ENCODE measurements at places on chromosomes 7 and 10. TPM values are rescaled to one million over a fixed set of nuclear protein-coding genes. Genes with fewer than 3 reads are reported as not detected.

Gene ITPRID1
- total RNA-seq, result not detected

Gene MKI67
- total RNA-seq, result 6.2 TPM

DNA sequence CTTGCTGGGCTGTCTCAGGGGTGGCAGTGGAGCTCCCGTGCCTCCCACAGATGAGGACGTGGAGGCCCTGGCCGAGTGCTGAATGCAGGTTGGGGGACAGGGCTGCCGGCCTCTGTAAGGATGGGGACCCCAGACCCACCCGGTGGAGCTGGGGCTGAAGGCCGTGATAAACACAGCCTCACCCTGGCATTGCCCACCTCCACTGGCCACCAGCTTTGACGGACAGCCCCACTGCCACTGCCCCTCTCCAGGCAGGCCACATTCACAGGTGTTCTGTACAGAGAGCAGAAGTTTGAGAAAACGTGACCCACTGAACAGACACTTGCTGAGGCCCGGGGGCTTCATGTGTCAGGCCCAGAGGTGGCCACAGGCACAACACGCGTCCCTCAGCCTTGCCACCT lies 126.2 kb downstream of the LHPP start:
- no peak overlapping the region for H3K27ac ChIP-seq
- H3K4me1 ChIP-seq, result peaks cover 17% of the 10 kb centered on the region
- no peaks in the 10 kb centered on the region for H3K36me3 ChIP-seq
- H3K4me3 ChIP-seq, result no peak overlapping the region
- peak; percentile 72 for DNase-seq

DNA sequence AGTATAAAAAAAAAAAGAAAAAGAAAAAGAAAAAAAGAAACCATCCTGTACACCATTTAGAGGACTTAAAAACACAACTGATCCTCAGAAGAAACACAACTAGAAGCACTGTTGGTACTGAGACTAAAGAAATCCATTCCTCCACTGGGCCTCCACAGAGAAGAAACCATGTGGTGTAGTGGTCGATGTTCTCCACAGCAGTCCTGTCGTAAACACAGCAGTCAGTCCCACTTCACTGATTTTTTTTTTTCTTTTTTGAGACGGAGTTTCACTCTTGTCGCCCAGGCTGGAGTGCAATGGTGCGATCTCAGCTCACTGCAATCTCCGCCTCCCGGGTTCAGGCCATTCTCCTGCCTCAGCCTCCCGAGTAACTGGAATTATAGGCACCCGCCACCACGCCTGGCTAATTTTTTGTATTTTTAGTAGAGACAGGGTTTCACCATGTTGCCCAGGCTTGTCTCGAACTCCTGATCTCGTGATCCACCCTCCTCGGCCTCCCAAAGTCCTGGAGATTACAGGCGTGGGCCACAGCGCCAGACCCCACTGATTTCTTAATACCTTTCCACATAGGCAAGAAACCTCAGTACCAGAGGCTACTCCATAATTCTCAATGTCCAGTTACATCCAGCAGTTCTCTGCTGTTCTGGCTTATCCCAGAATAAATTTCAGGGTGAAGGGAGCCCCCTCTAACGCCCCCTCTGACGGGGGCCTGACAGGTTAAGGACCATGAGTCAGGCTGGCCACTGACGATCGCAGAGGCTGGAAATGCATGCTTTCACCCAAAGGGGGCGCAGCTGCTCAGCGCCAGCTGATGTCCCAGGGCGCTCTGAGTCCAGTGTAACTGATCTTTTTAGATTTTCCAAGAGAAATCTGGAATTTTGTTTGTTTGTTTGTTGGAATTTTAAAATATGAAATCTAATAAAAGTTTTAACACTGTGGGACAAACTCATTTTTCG lies 24.8 kb upstream of the FFAR4 start:
- H3K4me3 ChIP-seq, result no peak overlapping the region
- no peak for DNase-seq
- H3K4me1 ChIP-seq, result no peaks in the 10 kb centered on the region
- no peaks in the 10 kb centered on the region for H3K36me3 ChIP-seq
- H3K27me3 ChIP-seq, result no peaks in the 10 kb centered on the region

- DNase-seq, result no peak
- H3K4me3 ChIP-seq, result peak overlapping the region; percentile 80
- no peaks in the 10 kb centered on the region for H3K36me3 ChIP-seq
- H3K27me3 ChIP-seq, result no peaks in the 10 kb centered on the region
Measured at GRCh38 chr10:35644050-35644950, 2.2 kb upstream of the FZD8 start.

Gene RSU1
- total RNA-seq, result 81.7 TPM

- H3K27me3 ChIP-seq, result peaks cover 37% of the 10 kb centered on the region
- no peak overlapping the region for H3K27ac ChIP-seq
- DNase-seq, result no peak
- H3K4me3 ChIP-seq, result no peak overlapping the region
- H3K4me1 ChIP-seq, result no peaks in the 10 kb centered on the region
Measured at GRCh38 chr10:86611386-86611785, 43.0 kb upstream of the OPN4 start.

- DNase-seq, result peak; percentile 44
- H3K4me1 ChIP-seq, result no peaks in the 10 kb centered on the region
- H3K27me3 ChIP-seq, result no peaks in the 10 kb centered on the region
- H3K27ac ChIP-seq, result no peak overlapping the region
Measured at GRCh38 chr10:67107670-67108069, 181.8 kb downstream of the LRRTM3 start.

- no peaks in the 10 kb centered on the region for H3K27me3 ChIP-seq
- H3K4me3 ChIP-seq, result peak overlapping the region; percentile 87
- H3K27ac ChIP-seq, result peak overlapping the region; percentile 78
- DNase-seq, result no peak
- peaks cover 12% of the 10 kb centered on the region for H3K4me1 ChIP-seq
- H3K36me3 ChIP-seq, result no peaks in the 10 kb centered on the region
Measured at GRCh38 chr10:94546049-94546900, 687 bp downstream of the HELLS start.

DNA sequence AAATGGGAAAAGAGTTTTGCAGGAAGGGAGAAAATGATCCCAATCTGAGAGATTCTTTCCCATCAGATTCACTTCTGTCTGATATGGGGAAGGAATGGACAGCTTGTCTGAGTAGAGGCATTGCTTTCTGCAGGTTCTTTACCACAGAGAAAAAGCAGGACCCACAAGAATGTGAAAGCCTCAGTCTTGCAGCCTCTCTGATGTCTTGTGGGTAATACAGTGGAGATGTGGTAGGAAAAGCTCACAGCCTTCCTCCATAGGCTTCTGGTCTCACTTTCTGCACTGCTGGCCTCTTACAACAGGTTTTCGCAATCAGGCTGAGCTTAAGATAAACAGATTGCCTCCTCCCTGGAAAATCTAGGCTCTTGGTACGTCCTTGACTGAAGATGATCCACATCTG lies 551 bp downstream of the IFIT1 start:
- H3K36me3 ChIP-seq, result no peaks in the 10 kb centered on the region
- no peak for DNase-seq
- peak overlapping the region; percentile 93 for H3K27ac ChIP-seq
- peaks cover 56% of the 10 kb centered on the region for H3K4me1 ChIP-seq
- H3K4me3 ChIP-seq, result peak overlapping the region; percentile 53

DNA sequence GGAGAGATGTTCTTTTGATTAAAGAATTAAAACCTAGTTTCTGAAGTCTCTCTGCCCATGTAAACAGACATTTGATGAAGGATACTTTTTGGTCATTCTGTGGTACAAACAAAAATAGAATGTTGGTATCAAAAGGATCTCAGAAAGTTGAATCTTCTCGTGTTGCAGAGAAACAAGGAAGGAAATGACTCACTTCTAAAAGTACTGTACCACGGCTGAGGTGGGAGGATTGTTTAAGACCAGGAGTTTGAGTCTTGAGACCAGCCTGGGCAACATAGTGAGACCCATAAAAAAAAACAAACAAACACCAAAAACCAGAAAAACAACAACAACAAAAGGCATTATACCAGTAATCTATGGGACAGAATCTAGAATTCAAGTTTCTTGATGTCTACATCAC lies 69.7 kb downstream of the PRSS58 start:
- H3K27ac ChIP-seq, result no peak overlapping the region
- H3K4me1 ChIP-seq, result no peaks in the 10 kb centered on the region
- no peaks in the 10 kb centered on the region for H3K36me3 ChIP-seq
- no peak overlapping the region for H3K4me3 ChIP-seq
- H3K27me3 ChIP-seq, result no peaks in the 10 kb centered on the region
- no peak for DNase-seq

Gene PLXDC2
- 23.7 TPM for total RNA-seq

- H3K27me3 ChIP-seq, result no peaks in the 10 kb centered on the region
- H3K4me1 ChIP-seq, result peaks cover 9% of the 10 kb centered on the region
- no peak overlapping the region for H3K27ac ChIP-seq
- H3K36me3 ChIP-seq, result no peaks in the 10 kb centered on the region
Measured at GRCh38 chr10:119769886-119770285, 44.0 kb downstream of the INPP5F start.

Gene CRYGN
- not detected for total RNA-seq

DNA sequence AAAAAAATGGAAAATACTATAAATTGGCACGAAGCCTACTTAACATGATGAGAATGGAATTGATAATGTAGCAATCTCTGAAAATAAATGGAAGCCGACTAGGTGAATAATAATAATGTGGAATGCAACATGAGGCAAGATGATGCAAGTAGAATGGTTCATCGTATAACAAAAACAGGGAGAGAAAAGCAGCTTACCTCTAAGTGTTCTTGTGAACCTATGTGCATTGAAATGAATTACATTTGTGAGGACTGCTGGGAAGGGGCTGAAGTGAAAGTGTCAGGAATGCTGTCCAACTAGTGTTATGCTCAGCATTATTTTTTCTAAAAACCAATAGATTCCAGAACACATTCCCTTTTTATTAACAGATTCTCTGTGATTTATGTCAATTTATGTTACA lies 440.6 kb upstream of the LRRN3 start:
- no peak for DNase-seq
- H3K36me3 ChIP-seq, result no peaks in the 10 kb centered on the region
- no peaks in the 10 kb centered on the region for H3K27me3 ChIP-seq
- no peaks in the 10 kb centered on the region for H3K4me1 ChIP-seq
- no peak overlapping the region for H3K27ac ChIP-seq

GRCh38 chr7:29401769-29402168 lies 161.9 kb upstream of the PRR15 start:
- no peak overlapping the region for H3K27ac ChIP-seq
- DNase-seq, result no peak
- no peaks in the 10 kb centered on the region for H3K27me3 ChIP-seq
- H3K4me1 ChIP-seq, result no peaks in the 10 kb centered on the region

DNA sequence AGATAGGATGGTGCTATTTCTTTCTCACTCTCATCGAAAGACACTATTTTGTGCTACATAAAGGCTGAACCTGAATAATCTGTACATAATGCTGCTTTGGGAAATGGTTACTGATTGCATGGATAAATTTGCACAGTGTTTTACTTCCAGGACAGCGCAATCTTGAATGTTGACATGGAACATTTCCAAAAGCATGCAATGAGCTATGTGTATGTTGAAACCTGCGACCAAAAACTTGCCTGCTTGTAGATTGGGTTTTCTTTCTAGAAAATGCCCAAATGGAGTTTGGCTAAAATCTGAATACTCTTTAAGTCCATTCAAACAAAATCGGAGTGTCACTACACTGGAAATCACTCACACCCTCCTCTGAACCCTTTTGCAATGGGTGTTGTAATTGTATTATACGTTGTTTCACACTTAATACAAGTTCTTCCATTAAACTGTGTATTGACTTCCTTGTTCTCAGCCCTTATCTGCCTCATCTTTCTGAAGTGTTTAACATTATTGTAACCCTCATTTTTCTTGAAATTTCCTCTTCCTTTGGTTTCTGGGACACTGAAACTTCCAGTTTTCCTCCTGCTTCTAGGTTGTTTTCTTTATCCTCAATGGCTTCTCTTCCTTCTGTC lies 73.7 kb upstream of the CAPZA2 start:
- DNase-seq, result no peak
- no peaks in the 10 kb centered on the region for H3K36me3 ChIP-seq
- no peak overlapping the region for H3K4me3 ChIP-seq
- no peaks in the 10 kb centered on the region for H3K4me1 ChIP-seq
- H3K27ac ChIP-seq, result no peak overlapping the region
- H3K27me3 ChIP-seq, result no peaks in the 10 kb centered on the region

DNA sequence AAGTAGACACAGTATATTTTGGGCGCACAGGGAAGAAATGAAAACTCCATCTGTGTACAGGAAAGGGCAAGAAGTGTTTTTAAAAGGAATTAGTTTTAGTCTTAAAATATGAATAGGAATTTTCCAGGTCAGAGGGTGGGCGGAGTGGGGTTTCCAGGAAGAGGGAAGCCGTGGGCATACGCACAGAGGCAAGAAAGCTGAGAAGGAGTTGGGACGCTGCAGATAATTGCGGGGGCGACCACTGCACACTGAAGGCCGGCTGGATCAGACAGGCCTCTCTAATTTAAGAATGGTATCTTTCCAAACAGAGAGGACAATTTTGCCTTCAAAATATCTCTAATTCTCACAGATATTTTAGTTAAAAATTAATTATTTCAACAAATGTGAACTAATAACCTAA lies 189.1 kb upstream of the INHBA start:
- no peak overlapping the region for H3K27ac ChIP-seq
- DNase-seq, result no peak
- peaks cover 27% of the 10 kb centered on the region for H3K4me1 ChIP-seq
- no peaks in the 10 kb centered on the region for H3K36me3 ChIP-seq

DNA sequence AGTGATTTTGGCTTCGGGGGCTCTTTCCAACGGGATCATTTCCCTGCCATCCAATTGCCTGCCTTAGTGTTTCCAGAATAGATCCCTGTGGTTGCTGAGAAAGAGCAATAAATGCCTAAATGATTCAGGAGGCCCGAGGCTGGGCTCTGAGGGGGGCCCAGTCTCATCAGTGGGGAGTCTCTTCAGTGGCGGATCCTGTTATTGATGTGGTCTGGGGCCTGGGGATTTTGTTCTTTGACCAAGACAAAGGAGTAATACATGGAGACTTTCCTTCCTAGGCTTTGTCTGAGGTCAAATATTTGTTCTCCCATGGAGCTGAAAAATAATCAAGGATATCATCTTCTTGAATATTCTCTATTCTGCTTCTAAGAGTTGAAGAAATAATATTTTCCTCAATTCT lies 40.8 kb downstream of the TAS2R41 start:
- H3K27ac ChIP-seq, result no peak overlapping the region
- H3K4me3 ChIP-seq, result no peak overlapping the region
- no peaks in the 10 kb centered on the region for H3K36me3 ChIP-seq
- no peaks in the 10 kb centered on the region for H3K27me3 ChIP-seq

- H3K4me1 ChIP-seq, result no peaks in the 10 kb centered on the region
- no peak overlapping the region for H3K27ac ChIP-seq
- no peaks in the 10 kb centered on the region for H3K27me3 ChIP-seq
- no peaks in the 10 kb centered on the region for H3K36me3 ChIP-seq
Measured at GRCh38 chr7:83976302-83976701, 218.3 kb downstream of the SEMA3A start.

- H3K27me3 ChIP-seq, result no peaks in the 10 kb centered on the region
- no peaks in the 10 kb centered on the region for H3K4me1 ChIP-seq
- H3K27ac ChIP-seq, result no peak overlapping the region
- H3K36me3 ChIP-seq, result no peaks in the 10 kb centered on the region
Measured at GRCh38 chr7:44943631-44944030, 35.2 kb downstream of the MYO1G start.

Gene GRK5
- 50.5 TPM for total RNA-seq

- DNase-seq, result no peak
- no peak overlapping the region for H3K4me3 ChIP-seq
- no peaks in the 10 kb centered on the region for H3K27me3 ChIP-seq
Measured at GRCh38 chr7:42614636-42615035, 297.2 kb downstream of the C7orf25 start.

GRCh38 chr7:30136117-30136731 lies 1.4 kb downstream of the MTURN start:
- H3K27ac ChIP-seq, result peak overlapping the region; percentile 89
- H3K4me1 ChIP-seq, result peaks cover 37% of the 10 kb centered on the region
- no peaks in the 10 kb centered on the region for H3K36me3 ChIP-seq
- H3K27me3 ChIP-seq, result no peaks in the 10 kb centered on the region

Gene UNCX
- total RNA-seq, result not detected

All from spleen (tissue), 13 donors.